ENCODE measurements at places on chromosomes 4 and X.

DNA sequence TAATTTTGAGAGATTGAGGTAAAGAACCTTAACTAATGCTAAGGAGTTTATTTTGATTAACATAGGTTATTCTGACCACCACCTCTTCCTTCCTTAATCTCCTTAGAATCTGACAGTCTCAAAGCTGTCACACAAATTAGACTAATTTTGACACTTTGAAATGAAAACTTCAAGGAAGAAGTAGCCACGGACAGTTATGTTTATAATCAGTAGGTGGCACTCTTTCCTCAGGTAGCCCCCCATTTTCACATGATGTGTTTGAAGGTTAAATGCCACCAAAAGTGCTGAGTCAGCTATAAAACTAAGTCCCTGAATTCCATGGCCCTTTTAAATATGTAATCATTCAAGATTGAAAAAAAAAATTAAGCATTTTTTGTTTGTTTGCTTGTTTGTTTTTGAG, 22.4 kb downstream of the TMEM33 start:
- DNase-seq, result no peak

GRCh38 chr4:165312506-165312905, 15.0 kb upstream of the MSMO1 start:
- DNase-seq, result no peak

DNA sequence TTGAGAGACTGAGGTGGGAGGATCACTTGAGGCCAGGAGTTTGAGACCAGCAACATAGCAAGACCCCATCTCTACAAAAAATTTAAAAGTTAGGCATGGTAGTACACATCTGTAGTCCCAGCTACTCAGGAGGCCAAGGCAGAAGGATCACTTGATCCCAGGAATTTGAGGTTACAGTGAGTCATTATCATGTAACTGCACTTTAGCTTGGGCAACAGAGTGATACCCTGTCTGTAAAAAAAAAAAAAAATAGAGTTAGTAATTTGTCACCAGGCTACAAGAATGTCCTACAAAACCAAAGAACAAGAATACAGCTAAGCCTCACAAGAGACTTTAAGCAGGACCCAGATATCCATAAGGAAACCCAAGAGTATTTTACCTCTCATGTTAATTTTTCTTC, 27.0 kb upstream of the RAB28 start:
- no peak for DNase-seq

GRCh38 chr4:20254511-20255250, 3.0 kb downstream of the SLIT2 start:
- no peak for DNase-seq

DNA sequence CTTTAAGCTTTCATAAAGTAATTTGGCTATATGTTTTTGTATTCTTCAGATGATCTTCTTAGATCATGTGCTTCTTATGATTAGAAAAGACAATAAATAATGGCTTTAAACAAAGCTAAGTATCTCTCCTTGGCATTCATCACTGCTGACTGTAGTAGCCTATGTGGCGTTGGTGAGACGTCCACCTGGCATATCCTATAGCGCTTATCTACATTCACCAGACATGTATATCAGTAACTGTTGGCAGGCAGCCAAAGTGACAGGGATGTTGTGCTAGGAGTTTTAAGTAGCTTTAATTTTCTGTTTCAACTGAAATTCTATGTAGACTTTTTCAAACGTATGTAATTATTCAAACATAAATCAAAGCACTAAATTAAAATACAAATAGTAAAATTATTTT, 276.4 kb downstream of the IL15 start:
- no peak for DNase-seq

DNA sequence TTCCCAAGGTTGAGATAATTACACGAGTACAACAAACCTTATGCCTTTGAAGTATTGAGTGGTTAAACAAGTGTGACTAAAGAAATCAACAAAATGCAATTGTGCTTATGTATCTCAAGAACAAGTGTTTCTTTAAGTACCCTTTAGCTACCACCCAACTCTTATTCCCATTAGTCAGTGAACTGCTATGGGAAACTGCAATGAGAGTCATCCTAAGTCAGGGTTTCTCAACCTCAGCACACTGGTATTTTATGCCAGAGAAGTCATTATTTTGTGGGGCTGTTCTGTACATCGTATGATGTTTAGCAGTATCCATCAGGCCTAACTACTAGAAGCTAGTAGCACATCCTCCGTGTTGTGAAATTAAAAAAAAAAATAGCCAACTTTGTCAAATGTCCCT, 549.1 kb upstream of the BOD1L1 start:
- DNase-seq, result no peak

DNA sequence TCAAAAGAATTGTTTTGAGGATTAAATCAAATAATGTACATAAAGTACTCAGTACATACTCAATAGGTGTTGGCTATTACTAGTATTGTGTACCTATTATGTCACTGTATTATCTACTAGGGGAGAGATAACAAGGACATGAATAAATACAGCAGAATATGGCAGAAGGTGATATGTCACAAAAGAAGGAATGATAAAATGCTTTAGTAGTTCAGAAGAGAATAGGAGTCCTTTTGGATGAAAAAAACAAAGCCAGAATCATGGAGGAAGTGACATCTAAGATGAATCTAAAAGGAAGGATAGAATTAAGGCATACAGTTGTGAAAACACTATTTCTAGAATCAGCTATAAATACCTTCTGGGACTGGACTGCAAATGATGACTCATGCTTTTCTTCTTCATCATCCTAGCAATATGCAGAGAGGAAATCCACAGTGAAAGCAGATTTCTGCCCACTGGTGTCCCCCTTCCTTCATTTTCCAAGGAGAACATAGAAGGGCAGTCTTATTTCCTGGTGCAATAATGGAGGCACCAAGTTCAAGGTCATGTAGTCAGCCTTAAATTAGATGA, 98.7 kb downstream of the GLUD2 start:
- no peak for DNase-seq

- DNase-seq, result no peak
Observed at GRCh38 chr4:41758884-41759283, 10.4 kb upstream of the PHOX2B start.

GRCh38 chr4:113467581-113467980, 294.0 kb downstream of the CAMK2D start:
- DNase-seq, result no peak

DNA sequence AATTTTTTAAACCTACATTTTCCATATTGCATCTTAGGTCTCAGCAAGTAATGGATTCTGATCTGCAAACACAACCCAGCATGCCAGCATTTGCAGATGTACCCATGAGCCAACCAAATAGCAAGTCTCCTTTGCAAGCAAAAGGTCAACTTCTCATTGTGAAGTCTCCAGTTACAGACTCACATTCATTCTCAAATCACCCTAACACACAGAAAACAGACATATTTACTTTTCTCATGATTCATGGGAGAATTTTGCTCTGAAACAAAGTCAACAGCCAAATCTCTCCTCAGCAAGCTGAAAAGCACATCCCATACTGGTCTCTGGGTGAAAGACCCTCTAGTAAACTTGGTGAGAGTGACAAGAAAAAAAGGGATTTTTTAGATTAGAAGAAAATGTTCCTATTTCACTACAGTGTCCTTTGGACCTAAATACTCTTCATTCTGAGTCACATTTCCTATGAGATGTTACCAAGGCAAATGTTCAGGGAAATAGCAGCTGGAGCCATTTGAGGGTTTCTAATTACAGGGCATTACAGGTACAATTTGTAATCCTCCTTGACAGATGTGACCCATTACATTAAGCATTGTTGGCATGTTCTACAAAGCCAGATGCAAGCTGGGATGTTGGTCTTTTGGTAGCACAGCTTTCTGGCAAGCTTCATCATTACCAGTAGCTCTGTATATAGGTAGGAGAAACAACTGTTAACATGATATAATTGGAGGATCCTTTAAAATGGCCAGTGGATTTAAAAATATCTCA, 383.3 kb downstream of the SMARCA1 start:
- DNase-seq, result no peak

- DNase-seq, result no peak
Observed at GRCh38 chr4:56828784-56829535, 7.5 kb upstream of the SPINK2 start.

- no peak for DNase-seq
Observed at GRCh38 chr4:3376266-3376665, 65.5 kb upstream of the HGFAC start.

DNA sequence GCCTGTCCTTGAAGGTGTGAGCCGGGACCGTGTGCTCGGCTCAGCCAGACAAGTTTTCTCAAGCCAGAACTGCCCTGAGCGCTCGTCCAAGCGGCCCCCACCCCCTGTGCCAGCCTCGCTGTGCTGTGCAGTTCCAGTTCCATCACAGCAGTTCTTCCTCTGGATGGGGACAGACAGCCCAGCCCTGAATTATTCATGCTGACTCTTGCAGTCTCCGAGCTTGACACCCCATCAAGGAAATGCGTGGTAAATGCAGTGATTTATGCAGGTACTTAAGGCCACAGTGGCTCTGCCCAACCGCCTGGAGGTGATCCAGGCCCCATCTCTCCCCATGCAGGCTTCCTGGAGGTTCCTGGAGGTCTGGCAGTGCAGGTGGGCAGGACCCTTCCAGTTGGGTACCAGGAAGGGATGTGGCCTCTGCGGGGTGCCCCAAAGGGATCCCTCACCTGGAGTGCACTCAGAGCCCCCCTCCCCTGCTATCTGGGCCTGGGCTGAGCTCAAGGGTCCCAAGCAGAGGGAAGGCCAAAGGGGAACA, 44.8 kb upstream of the HMX1 start:
- no peak for DNase-seq

DNA sequence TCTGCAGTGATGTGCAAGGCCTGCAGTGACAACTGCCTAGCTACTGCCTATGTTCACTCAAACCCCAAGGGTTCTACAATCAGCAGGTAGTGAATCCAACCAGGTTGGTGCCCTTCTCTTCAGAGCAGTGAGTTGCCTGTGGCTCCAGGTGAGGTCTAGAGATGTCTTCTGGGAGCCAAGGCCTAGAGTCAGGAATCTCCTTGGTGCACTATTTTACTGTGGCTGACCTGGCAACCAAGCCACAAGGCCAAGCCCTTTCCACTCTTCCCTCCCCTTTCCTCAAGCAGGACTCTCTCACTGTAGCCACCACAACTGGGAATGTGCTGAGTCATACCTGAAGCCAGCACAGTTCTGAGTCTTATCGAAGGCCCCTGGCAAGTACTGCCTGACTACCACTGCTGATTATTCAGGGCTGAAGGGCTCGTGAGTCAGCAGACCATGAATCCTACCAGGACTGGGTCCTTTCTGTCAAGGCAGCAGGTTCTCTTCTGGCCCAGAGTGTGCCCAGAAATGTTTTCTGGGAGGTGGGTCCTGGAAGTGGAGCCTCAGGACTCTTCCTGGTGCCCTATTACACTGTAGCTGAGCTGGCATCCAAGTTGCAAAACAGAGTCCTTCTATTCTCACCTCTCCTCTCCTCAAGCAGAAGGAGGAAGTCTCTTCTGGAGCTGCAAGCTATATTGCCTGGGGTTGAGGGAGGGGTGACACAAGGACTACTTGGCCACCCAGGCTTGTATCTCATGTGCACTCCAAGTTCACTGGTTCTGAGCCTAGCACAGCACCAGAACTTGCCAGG, 111.6 kb downstream of the BTC start:
- DNase-seq, result peak; percentile 54

DNA sequence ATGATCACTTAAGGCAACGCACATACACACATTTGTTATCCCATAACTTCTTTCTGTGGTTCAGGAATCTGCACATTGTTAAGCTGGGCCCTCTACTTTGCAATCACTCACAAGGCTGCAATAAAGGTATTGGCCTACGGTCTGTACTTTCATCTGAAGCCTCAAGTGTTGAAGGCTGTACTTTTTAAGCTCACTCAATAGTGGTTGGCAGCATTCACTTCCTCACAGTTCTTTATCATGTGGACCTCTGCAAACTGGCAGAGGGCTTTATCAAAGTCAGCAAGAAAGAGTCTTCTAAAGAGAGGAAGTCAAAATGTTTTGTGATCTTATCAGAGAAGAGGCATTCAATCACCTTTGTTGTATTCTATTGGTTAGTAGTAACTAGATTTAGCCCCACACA, 301.4 kb upstream of the EPHA5 start:
- no peak for DNase-seq

- DNase-seq, result no peak
Observed at GRCh38 chrX:15672881-15673280, 8.3 kb upstream of the CLTRN start.

- no peak for DNase-seq
Observed at GRCh38 chr4:155946486-155946885, 7.2 kb downstream of the CTSO start.

- DNase-seq, result no peak
Observed at GRCh38 chr4:156734965-156735895, 236.4 kb downstream of the PDGFC start.

GRCh38 chr4:84342161-84342560, 156.9 kb downstream of the NKX6-1 start:
- no peak for DNase-seq

DNA sequence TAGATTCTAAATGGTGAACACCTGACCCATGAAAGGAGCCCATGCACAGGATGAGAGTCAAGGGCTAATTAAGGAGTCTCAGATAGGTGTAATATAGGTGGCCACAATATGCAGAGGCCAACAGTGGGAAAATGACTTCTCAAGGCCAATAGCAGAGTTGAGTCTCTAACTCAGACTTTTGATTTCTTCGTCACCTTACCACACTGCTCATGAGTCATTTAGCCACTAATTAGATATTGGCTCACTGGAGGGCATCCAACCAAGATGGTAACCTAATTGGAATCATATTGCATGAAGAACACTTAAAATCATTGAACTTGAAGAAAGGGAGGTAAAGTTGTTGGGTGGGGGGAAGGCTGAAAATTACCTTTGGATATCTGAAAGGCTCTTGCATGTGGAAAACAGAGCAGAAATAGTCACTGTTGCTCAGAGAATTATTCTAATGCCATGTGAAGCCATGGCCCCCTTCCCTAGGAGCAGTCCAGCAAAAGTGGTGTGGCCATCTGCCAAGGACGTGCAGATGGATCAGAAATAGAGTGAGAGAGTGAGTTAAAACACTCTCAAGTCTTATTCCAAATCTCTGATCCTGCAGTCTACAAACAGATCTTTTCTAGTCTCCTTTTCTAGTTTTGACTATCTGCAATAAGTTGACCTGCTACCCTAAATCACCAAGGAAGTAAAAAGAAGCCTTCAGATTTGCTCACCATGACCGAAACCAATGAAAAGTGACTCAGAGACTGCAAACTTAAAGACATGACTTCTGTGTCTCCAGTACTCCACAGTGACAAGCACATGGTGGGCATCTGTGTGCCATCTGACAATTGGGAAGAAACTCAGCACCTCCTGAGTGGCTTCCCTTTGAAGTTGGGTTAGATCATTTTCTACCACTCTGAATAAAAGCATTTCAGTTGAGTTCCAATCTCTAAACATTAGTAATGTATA, 93.9 kb upstream of the C1QTNF7 start:
- DNase-seq, result no peak

DNA sequence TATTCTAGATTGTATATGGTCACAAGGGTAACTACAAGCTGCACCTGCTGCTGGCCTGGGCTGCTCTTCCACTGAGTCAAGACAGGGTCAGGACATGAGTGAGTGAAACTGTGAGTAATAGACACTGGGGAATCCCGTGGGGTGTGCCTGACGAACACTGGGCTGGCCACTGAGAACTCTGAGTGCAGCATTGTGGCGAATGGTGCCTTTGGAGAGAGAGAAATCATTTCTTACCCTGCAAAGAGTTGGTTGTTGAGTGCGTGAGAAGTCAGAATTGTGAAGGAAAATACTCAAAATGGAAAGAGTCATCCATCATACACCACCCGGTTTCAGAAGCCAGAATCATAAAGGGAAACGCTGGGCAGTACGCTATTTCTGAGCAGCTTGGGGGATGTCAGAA, 43.1 kb upstream of the LSM6 start:
- DNase-seq, result no peak

All from Caco-2 (cell line).